ENCODE measurements at places on chromosomes 4 and X.
A peak's percentile ranks its signal among the peaks of the same experiment; 100 is the strongest.

GRCh38 chr4:155900381-155900780, 3.1 kb upstream of the TDO2 start:
- no peak for DNase-seq

DNA sequence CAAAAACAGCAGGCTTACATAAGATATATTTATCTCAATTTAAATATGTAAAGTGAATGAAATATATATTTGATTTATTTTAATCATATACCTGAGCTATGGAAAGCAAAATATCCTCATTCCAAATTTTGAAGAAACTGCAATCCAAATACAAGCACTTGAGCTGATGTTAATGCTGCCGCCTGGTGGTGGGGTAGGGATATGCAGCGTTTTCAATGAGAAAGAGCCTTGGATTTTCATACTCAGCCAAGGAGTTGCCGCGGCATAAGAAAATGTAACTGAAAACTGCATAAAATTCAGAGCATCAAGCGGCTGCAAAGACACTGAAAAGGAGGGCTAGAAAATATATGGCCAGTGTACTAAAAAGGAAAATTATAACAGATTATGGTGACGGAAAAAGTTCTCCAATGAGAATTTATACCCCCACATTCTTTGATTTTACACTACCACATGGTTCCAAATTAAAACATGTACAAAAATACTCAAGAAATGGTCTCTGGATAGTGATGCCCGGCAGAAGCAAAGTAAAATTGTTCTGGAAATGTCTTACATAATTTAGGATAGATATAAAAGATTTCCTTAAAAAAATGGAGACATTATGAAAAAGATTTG, 660.3 kb upstream of the PITX2 start:
- DNase-seq = peak; percentile 56

GRCh38 chrX:140163371-140164159, 198.2 kb upstream of the CXorf66 start:
- no peak for DNase-seq

DNA sequence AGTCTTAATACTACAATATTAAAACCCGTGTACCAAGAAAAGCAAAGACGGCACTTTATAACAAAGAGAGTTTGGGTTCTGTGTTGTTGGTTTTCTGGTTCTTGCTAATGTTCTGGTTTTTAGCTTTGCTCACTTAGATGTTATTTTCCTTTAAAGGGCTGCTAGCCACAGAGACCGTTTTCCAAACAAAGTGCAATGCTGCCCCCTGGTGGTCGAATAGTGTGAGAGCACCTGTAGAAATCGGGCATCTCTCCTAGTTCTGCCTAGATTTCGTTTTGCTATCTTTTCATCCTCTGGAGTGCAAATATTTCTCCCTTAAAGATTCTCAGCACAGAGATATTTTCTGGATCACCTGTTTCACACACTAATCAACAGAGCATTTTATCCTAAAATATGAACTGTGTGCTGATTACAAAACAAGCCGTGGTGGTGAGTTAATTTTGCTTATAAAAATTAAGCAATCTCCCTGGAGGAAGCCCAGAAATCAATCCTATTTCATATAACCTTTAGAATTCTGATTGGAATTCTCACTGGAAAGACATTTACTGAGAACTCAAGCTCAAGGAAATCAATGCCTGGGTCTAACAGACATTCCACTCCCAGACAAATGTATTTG, 334.5 kb upstream of the NOCT start:
- peak; percentile 72 for DNase-seq

DNA sequence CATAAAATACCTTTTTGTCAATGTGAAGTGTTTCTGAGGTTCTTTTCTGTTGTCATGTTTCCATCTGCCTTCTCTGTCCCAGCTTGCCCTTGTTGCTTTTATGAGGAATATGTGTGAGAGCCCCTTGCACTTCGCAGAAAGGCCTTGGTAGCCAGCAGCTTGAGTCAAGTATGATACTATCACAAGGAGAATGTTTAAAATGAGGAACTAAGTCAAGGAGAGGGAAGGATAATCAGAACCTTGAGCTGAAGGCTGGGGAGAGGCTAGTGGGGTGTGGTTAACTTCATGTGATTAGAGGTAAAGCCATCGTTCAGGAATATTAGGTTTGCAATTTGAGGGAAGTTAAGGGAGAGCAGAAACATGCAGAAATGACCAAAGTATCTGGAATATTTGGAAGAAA, 12.7 kb downstream of the PGK1 start:
- DNase-seq = no peak

DNA sequence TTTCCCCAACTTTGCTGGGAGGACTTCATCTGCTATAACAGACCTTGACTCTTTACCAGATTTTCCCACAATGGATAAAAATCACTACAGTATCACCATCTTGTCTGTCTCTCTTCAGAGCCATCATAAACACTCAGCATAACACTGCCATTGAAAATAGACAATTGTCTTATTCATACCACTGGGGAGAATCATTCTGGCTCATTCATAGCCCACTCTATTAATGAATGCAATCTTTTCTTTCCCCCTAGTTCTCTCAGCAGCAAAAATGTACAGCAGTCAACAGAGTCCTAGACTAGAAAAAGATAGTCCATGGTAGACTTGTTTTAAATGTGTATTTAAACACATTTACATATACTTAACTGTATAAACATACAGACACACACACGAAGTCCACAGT, 19.2 kb downstream of the SLC9A7 start:
- DNase-seq = no peak

DNA sequence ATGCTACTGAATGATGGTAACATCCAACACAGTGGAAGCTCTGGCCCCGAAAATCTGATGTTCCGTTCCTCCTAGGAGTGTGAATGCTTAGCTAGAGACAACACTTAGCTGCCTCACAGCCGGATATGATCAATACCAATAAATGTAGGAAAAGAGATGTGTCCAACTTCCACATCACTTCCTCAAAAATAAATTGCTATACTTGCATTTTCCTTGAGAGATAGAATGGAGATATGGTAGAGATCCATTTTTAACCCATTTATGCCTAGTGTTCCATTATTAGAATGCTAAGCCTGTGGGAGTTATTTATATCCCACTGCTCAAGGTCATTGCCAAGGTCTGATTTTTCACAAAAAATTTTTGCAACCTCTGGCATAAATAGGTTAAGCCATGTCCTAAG, 5.5 kb upstream of the SLC9B1 start:
- DNase-seq = no peak

- DNase-seq = peak; percentile 67
These were observed 26.5 kb upstream of the XIAP start for GRCh38 chrX:123833387-123833786.

GRCh38 chrX:140815868-140816267, 106.3 kb downstream of the LINC00632 start:
- peak; percentile 10 for DNase-seq

DNA sequence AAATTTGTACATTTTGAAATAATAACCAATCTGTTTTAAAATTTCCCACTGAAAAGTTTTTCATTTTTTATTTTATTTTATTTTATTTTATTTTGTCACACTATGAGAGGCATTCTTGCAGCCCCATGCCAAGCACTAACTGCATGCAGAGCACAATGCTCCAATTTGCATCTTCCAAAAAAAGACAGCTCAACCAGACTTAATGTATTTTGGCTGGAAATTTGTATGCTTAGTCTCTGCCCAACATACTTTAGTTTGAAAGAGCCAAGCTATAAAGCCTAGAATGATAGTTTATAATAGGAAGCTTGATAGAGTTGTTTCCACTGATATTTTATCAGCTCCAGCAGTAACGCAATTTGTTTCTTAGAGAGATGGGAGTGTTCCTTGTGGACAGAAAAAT, 235.5 kb downstream of the GALNTL6 start:
- no peak for DNase-seq
